Stimulated activated CD8-positive, alpha-beta memory T cell treated with anti-CD3 and anti-CD28 coated beads, Interleukin-7, amount 100 ng/mL, for 4 hours (primary cell): ENCODE measurements at places on chromosomes 3 and 15.

DNA sequence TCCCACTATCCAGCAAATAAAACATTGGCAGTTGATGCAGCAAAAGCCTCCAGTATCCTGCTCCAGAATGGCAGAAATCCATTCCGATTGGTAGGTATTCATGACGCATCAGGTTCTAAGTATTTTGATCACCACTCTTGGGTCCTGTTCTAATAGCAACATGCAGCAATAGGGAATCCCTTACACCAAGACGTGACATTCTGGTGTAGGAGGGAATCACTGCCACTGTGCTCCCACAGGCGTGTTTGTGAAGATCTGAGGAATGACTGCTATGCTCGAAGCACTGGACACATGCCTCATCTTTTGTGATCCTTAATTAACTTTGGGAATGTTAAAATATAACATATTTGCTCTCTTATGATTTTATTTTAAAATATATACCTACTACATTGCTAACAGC, 552.9 kb downstream of the MECOM start:
- no peak for DNase-seq

GRCh38 chr15:99729327-99729726, 3.9 kb downstream of the LYSMD4 start:
- no peak for DNase-seq

DNA sequence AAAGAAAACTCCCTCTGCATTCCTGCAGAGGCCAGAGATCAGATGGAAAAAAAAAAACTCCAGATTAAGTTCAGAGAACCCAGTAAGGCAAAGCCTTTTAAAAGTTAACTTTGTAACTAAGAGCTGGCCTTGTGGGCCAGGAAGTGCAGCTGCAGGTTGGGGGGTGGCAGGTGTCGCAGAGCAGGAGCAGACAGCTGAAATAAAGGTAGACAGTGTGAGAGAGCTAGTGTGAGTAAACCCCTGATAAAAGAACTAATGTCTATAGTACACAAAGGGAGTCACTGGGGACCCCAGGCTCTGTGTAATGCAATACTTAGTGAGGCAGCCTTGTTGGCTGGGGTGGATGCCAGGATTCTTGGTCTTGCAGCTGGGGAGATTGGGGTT, 42.1 kb downstream of the PPCDC start:
- DNase-seq: no peak

DNA sequence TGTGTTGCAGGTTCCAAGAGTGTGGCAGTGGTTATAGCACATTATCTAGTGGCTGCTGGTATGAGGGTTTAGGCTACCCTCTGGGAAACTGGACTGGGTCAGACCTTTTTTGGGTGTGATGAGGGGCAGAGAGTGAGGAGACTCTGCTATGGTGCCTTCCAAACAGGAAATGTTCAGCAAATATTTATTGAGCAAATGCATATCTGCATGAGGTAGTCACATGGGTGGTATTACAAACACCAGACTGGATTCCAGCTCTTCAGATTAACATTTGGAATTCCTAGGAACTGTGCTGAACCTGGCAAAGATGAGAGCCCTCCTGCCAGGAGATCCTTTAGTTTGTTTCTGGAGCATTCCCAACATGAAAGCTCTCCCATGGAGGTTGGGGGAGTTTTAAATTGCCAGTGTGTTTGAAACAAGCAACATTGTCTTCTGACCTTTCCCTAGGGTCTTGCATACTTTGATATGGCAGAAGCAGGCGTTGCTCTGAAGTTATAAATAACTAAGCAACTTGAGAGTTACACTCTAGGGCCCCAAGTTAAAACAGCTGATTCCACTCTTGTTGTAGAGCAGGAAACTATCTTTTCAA, 341.2 kb upstream of the C2CD4B start:
- DNase-seq: no peak

GRCh38 chr15:89693696-89694095, 3.1 kb downstream of the WDR93 start:
- no peak for DNase-seq

DNA sequence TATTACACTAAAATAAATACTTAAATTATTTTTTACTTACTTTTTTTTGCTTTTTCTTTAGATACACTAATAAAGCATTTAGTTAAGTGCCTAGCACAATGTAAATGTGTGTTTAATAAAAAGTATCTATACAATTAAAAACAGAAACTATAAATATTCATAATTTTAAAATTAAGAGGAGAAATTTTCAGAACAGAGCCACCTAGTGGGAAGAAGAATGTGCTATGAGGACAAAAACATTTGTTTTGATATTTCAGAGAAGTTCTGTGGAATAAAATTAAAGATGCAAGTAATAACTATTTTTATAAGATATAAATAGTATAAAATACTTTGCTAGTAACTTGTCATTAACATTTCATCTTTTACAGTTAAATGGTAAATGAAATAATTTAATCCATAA, 33.6 kb upstream of the PLSCR5 start:
- DNase-seq: no peak

DNA sequence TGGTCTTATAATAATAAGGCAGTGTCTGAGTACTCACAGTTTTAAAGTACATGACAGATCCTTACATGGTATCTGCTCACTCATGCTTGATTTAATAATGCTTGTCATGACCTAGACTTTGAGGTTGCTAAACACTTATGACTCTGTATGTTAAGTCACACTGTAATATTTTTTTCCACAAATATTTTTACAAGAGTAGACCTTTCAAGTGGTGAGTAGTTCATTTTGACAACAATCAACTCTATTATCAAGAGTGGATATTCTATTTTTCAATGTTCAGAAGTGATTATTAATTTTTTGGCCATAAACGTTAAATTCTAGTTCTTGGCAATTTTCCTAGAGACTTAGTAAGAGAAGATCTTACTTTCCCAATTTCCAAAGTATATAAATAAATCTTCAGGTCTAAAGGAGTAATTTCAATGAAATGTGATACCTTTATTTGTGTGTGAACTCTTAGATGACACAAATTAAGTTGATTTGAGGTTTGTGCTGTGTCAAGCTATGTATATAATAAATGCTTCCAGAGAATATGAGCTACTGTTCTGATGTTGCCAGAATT, 104.5 kb downstream of the NLGN1 start:
- DNase-seq: no peak

DNA sequence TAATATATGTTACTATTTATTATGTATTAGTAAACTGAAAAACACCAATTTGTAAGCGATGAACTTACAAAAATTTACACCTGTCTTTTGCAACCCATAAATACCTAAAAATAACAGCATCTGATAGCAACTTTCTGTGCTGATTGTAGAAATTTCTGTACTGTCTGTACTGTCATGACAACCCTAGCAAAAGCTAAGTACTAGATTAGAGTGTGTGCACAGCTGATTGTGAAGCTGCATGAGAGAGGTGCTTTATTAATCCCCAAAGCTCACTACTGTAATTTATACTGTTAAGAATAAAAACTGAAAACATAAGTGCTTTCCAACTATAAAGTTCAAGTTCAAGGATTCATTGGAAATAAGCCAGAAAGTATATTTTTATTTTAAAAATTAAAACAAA, 815 bp downstream of the BCL2A1 start:
- no peak for DNase-seq
